ENCODE measurements at places on chromosomes 13 and 19. TPM values are rescaled to one million over a fixed set of nuclear protein-coding genes. Genes with fewer than 3 reads are reported as not detected.

Gene ZNF235
- total RNA-seq = 12.7 TPM

Gene ANKRD24
- total RNA-seq = 0.83 TPM

Gene CGB8
- not detected for total RNA-seq

Gene UQCRFS1
- total RNA-seq = 43.3 TPM

Gene COL4A2
- 1,039 TPM for total RNA-seq

Gene MTIF3
- total RNA-seq = 84.4 TPM

Gene KLK10
- not detected for total RNA-seq

Gene CYP4F11
- not detected for total RNA-seq

Gene CYP4F22
- total RNA-seq = not detected

DNA sequence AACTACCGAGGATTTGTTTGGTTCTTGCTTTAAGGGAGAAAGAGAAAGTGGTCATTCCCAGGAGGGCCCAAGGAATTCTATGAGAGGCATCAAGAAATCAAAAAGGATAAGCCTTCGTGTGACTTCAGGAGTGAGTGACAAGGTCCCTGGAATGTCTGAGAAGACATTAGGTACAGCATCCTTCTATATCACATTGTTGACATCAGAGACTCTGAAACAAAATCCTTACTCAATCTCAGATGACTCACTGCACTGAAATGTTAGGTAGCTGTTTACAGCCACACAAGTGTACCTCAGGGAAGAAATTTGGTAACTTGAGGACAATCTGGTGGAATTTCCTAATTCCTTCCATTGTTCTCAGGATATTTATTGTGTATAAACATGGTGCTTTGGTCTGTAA, 7.9 kb upstream of the LGALS14 start:
- no peak for DNase-seq

DNA sequence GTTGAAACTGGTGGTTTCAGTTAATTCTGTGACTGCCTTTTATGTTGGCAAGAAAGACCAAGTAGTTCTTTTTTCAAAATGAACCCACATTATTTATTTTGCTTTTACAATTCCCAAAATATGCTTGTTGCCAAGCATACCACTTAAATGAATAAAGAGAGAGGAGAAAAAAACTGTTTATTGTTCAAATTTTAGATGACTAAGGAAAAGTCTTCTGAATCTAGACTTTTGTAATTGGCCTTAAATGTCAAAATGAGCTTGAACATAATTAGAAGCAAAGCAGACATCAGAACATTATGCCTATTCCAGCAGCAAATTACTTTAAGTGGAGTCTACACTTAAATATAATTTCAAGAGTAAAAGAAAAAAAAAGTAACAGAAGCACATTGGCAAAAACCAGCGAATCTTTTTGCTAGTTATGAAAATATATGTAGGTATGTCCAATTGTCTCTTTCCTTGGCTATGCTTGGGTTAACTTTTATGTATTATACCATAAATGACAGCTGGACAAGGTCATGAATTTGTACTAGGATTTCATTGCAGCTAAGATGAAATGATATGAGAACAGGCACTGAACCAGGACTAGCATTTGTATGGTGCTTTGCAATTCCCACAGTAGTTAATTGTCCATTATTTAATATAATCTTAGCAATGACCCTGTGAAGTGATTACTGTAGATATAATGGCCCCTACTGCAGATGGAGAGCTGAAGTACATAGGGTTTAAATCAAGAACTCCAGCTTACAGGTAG, 211.9 kb downstream of the NALCN start:
- DNase-seq = no peak

GRCh38 chr13:97189928-97190327, 32.2 kb upstream of the MBNL2 start:
- no peak for DNase-seq

GRCh38 chr13:53012707-53013106, 15.9 kb upstream of the OLFM4 start:
- DNase-seq = no peak

- DNase-seq = no peak
These were observed 5.6 kb downstream of the APC2 start for GRCh38 chr19:1455336-1456120.

DNA sequence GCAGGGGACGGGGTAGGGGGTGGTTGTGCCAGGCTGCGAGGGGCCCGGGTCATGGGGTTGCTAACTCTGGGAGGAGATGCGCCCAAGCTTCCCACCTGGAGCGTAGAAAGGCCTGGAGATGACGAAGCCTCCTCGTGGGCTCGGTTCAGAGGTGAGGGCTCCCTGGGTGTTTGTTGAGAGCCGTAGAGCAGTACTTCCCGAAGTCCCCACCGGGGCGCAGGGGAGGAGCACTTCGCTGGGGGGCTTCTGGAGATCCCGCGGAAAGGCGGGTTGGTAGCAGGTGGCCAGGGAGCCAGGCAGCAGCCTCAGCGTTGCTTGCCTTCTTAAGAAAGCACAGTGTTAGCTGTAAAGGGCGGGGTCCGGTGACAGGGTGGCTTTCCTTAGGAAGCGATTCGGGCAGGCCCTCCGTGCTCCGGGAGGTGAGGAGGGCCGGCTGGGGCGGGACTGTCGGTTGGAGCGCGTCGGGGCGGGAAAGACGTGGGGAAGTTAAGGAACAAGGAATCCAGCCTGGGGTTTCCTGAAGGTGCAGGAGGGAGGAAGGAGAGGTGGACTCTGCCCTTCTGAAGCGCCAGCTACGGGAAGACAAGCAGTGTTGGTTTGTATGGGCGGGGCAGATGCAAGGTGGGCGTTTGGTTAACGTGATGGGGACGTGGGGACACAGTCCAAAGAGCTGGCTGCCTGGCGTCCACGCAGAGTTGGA, 3.3 kb downstream of the VSTM2B start:
- peak; percentile 46 for DNase-seq

DNA sequence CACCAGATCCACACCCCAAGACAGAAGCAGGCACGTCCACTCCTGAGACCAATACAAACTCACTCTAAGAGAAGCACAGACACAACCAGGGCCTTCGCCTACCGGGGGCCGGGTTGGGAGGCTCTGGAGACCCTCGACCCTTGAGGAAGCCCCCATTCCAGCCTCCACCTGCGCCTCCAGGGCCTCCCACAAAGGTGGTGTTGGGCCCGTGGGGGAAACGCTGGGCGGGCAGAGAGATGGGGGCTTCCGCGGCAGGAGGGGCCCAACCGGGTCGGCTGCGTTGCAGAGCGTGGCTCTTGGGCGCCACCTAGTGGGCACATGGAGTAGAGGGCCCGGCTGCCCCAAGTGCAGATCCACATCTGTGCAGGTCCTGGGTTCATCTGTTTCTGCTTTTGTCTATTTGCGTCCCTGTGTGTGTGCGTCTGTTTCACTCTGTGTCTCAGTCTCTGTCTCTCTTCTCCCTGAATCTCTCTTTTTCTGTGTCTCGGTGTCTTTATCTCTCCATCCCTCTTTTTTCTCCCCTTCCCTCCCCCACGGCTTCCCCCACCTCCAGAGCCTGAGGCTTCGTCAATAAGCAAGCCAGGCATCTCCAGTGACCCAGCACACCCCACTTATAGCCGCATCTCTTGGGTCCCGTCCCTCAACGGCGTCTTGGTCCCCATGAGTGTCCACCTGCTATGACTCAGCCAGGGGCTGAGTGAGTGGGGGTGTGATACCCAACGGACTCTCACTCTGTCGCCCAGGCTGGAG, 10.5 kb upstream of the TINCR start:
- DNase-seq = peak; percentile 74

DNA sequence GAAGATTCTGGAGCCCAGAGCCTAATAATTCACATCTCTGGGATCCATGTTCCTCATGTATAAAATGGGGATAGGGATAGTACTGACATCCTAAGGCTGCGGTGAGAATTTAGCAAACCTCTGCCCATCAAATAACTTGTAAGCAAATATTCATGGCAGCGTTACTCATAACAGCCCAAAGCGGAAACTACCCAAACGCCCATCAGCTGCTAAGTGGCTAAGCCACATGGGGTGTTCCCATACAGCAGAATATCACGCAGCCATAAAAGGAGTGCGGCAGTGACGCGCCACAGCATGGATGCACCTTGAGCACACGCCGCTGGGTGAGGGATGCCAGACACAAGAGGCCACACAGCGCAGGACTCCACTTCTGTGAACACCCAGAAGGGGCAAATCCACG, 19.7 kb downstream of the VRK3 start:
- no peak for DNase-seq

GRCh38 chr13:97945342-97945741, 8.1 kb upstream of the IPO5 start:
- no peak for DNase-seq

- no peak for DNase-seq
These were observed 88.7 kb upstream of the TNFSF11 start for GRCh38 chr13:42485272-42485671.

DNA sequence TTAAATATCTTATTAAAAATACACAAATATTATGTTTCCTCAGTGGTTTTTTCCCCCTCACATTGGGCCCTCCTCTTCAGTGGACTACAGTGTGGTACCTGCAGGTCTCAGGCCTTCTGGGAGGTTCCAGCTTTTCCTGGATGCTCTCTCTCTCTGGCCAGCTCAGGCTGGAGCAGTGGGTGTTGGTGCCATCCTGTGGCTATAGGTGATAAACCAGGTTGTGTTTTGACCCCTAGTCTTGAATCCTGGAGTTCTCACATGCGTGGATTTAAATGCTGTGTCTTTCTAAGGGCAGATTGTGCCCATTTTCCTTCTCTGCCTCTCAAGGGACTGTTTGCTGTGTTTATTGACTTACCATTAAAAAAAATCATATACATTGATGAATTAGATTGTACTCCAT, 41.2 kb upstream of the ZNF527 start:
- DNase-seq = no peak

GRCh38 chr19:54178581-54179261, 5.8 kb upstream of the TMC4 start:
- no peak for DNase-seq

- DNase-seq = no peak
These were observed 3.2 kb downstream of the ZNF562 start for GRCh38 chr19:9671655-9672054.

DNA sequence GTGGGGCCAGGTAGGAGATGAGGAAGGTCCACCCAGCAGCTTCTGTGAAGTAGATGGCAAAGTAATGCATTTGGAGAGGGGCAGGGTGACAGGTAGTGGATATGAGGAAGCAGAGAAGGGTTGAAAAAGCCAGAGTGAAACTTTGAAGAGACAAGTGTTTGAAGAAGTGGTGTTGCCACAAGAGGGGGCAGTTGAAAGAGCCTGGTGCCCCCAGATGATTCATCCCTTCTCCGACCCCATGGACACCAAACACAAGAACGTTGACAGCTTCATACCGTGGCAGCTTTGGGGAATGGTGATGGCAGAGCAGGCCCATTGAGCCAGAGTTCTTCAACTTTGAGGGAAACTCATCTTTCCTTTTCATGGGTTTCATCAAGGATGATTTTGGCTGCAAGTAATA, 19.9 kb downstream of the IFNL3 start:
- no peak for DNase-seq

DNA sequence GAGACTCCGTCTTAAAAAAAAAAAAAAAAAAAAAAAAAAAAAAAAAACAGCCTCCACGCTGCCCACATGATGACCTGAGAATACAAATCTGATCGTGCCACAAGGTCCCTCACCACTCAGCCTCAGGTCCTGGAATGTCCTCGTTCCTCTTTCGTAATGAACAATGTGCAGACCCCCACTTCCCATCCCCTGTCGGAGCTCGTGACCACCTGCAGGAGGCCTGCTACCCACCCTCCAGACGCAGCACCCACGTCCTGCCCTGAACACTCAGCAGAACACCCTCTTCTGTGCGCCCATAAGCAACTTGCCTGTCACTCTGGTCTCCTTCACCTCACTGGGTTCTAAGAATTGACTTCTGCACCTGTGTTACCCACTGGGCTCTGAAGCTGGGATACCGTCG, 166.4 kb downstream of the KATNAL1 start:
- no peak for DNase-seq

- peak; percentile 90 for DNase-seq
These were observed 25.8 kb downstream of the COL4A1 start for GRCh38 chr13:110280985-110281688.

DNA sequence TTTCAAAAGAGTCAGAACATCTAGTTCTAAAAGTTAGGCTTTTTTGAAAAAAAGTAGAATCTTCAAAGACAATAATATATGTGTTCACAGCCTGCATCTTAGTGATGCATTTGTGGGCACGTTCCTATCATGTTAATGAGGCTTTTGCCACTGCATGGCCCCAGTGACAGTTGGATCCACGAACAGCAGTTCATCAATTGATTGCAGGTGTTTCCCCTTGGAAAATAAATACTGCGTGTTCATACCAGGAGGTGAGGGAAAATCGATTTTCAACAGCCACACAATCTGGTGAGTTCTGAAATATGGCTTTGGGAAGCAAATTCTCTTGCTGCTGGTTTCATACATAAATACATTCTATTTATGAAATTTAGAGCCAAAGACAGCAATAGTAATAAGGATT, 343.8 kb upstream of the SLC10A2 start:
- DNase-seq = no peak

DNA sequence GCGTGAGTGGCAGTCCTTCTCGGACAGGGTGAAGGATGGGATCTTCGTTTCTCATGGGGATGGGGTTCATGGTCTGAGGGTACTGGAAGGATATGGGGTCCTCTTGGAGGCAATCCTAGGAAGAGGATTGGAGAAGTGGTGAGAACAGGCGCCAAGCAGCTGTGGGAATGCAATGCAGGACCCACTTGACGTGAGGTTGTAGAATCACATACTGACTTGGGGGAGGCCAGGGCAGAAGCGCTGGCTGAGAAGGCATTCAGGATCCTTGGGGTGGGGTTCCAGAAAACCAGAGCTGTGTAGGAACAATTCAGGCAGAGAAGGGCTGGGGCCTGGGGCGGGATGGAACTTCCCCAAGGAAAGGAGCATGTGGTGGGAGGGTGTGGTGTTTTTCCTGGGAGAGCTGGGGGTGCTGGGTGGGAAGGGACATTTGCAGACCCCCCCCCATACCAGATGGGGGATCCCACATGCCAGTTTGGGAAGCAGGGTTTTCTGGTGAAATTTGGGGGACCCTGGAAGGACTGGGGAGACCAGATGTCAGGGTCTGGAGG, 852 bp downstream of the KLK1 start:
- no peak for DNase-seq

- no peak for DNase-seq
These were observed at the start of gene IGFLR1 for GRCh38 chr19:35742121-35742724. Gene IGFLR1 (minus strand): TSS chr19:35742452. CDS start chr19:35741180, 1,272 bp downstream.

- no peak for DNase-seq
These were observed 332.8 kb upstream of the MIR17HG start for GRCh38 chr13:91014696-91015095.

- DNase-seq = peak; percentile 88
These were observed 12.7 kb downstream of the SGTA start for GRCh38 chr19:2770055-2771013.

- DNase-seq = no peak
These were observed 81.5 kb downstream of the FNDC3A start for GRCh38 chr13:49057176-49057575.

- DNase-seq = no peak
These were observed 99.0 kb downstream of the ZNF429 start for GRCh38 chr19:21604351-21604926.
